Activated CD8-positive, alpha-beta memory T cell treated with anti-CD3 and anti-CD28 coated beads for 4 hours (primary cell): ENCODE measurements at places on chromosomes 3 and 15.

GRCh38 chr3:40930131-40930538 is 269.2 kb upstream of the CTNNB1 start:
- DNase-seq, result no peak

DNA sequence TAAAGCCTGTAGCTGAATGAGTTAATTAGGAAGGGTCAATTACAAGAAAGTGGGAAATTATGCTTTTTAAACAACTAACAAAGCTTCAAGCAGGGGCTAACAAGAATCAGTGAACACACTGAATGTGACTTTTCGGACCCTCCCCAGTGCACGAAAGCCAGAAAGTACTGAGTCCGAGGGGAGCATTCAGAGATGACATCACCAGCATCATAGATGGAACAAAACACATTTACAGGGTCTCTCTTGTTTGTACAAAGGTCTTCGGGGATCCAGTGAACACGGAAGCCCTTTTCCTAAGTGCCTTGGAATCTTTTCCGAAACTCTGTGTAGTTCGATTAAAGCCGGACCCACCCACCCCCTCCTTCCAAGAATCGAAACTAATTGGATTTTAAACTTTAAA is 829 bp downstream of the DCP1A start:
- no peak for DNase-seq

GRCh38 chr3:71903112-71903495 is 118.2 kb upstream of the PROK2 start:
- DNase-seq, result no peak

DNA sequence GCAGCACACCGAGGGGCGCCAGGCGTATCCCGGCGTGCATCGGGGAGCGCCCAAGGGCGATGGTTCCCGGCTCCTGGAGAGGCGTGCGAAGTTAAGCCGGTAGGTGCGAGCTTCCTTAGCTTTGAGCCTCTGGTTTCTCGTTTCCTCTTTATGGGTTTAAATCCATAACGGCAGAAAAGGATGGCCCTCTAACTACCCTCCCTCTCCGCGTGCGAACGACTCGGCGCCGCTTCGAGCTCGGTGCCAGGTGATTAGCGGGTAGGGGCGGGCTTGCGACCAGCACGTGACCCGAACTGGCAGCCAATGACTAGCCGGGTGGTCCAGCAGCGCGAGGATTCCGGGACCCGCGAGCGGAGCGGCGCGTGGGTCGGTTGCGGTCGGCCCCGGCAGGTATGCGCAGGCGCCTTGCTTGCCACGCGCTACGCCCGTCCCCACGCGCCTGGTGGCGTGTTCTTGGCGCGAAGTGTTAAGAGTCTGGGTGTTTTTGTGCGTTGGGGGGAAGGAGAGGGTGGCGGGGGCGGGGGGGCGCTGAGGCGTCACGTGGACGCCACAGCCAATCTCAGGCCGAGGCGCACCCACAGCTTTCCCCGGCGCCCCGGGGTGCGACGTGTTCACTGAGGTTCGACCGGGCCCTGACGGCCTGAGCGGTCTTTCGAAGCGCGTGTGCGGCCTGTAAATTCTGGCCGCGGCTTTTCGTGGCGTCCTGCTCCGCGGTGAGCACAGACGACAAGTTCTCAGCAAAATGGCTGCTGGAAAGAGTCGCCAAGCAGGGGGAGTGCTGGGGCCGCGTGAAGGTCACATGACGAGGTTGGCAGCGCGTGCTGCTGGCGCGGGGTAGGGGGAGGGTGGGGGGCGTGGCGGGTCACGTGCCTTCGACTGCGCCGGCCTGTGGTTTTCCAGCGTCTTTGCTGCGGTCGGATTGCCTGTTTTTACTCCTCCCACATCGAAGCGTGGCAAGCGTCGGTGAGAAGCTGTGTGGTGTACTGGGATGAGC is 38.7 kb upstream of the MGA start:
- peak; percentile 76 for DNase-seq

DNA sequence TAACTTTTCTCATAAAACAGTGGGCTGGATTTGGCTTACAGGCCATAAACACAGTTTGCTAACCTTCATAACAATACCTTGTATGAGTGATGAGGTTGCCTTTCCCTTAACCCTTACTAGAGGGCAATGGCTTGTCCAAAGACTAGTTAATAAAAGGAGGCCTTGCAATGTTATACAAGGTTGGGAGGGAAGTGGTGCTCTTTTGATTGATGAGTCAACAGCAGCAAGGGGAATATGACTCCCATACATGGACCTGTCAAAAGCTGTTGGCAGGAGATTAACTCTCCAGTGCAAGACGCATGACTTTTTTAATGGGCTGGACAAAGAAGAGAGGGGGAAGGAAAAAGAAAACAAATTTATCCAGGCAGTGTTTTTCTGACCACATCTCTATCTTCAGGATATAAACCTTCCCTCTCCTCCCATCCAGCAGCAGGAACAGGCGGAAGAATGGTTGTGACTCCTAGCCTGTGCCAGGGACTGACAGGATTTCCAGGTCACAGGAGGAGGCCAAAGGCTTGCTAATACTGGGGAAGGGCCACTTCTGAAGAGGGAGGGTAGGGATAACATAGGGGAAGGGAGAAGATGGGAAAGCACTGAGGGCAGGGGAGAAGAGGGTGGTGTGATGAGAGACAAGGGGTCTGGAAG is 35.2 kb upstream of the ARL14 start:
- DNase-seq, result no peak

GRCh38 chr3:188507244-188507720 is 353.3 kb downstream of the LPP start:
- no peak for DNase-seq

- peak; percentile 41 for DNase-seq
These were observed 33.7 kb upstream of the CD47 start for GRCh38 chr3:108124337-108125152.

GRCh38 chr3:195701042-195701915 is 19.5 kb upstream of the MUC20 start:
- DNase-seq, result no peak

- no peak for DNase-seq
These were observed 1218.1 kb downstream of the ROBO2 start for GRCh38 chr3:78257951-78258530.

DNA sequence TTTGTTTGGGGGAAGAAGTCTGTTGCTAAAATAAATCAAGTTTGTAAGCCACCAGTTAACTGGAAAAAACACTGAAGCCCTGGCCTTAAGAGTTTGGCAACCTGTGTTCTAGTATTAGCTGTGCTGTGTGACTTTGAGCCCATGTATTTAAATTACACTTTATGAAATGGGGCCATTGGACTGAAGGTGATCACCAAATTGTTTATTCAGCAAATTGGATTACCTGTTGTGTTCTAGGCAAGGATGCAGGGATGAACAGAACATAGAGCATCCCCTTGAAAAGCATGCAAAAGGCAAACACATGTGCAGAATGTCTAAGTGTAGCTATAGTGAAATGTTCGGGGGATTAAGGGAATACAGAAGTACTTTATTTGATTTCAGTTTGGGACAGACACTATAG is 54.6 kb downstream of the TMOD3 start:
- DNase-seq, result no peak

DNA sequence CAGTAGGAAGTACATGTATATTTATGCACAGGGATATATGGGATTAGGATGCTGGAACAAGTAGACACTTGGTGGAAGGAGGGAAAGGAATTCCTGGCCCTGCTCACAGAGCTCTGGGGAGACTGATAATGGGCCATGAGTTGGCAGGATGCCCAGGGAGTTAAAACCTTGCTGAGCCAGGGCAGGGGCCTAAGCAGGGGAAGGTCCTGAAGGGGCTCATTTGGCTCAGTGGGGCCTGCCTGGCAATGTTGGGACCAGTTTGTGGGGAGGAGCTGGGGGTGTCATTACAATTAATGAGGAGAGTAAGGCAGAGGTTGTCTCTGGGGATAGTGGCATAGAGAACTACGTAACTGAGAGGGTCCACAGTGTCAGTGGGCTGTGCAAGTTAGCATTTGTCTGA is 124.2 kb upstream of the ADPGK start:
- DNase-seq, result no peak

DNA sequence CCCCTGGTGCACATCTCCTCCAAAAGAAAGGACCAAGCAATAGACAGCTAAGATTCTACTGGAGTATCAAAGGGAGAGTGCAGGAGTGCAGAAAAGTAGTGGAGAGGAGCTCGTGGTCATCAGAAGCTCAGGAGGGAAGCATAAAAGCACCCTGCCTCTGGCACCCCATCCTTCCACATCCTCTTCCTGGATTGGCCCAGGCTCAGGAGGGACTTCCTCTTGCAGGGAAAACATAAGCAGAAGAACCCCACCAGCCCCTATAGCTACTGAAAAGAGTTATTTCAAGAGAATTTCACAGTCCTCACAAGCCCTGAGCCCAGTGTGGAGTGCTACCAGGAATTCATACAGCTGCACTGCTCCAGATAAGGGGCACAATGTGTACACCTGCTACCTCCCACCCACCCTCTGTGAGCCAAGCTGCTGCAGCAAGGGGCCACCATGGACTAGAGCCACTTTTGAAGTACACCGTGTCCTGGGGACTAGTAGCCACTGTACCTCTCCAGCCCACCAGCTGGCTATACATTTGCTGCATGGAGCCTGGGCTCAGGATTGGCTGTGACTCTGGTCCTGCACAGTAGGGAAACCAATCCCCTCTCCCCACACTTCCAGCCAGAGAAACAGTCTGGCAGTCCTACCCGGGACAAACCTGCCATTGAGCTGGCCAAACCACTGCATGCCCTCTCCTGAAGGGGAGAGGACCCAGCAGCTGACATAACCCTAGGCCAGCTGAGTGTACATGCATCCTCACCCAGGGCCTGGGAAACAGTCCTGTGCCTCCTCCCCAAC is 43.0 kb downstream of the CD200R1 start:
- no peak for DNase-seq

- DNase-seq, result no peak
These were observed 38.7 kb upstream of the SLCO2A1 start for GRCh38 chr3:134068429-134068828.

GRCh38 chr3:46926039-46926438 is 48.5 kb downstream of the PTH1R start:
- DNase-seq, result no peak

DNA sequence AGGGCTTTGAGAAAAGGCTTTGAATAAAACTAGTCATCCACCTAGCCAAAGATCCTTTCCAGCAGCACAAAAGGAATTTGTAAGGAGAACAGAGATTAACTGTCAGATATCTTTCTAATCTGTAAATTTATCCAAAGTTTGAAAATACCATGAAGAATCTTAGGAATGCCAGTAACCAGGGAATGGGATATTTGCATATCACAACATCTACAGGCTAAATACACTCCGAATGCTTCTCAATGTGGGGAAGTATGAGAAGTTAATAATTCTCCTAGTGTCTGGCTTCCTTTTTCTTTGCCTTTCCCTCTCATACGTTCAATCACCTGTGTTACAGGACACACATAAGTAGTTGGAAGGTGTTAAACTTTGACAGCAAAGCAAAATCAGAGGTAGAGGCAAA is 7.8 kb downstream of the ANAPC13 start:
- no peak for DNase-seq

DNA sequence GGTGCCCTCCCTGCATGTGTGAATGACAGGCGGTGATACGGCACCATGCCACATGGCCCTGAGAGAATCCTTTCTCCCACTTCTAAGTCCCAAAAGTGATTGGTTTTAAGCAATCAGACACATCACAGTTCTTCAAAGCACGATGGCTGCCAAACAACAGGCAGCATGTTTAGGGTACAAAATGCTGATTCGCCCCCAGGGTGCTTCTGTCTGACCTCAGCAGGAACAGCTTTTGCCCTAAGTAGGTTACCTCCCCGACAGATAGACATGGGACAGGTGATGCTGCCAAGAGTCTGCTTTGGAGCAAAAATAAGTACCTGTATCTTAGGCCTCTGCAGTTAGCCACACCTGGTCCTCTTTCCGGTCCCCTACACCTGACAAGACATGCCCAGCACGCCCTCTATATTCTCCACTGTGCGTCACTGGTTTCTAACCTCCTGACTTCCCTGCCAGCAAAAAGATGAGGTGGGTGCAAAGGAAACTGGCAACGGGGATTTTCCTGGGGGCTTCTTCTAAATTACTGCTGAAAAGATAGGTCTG is 549.8 kb downstream of the FOXP1 start:
- no peak for DNase-seq
